ENCODE measurements at places on chromosomes 5 and 9. TPM values are rescaled to one million over a fixed set of nuclear protein-coding genes. Genes with fewer than 3 reads are reported as not detected.

DNA sequence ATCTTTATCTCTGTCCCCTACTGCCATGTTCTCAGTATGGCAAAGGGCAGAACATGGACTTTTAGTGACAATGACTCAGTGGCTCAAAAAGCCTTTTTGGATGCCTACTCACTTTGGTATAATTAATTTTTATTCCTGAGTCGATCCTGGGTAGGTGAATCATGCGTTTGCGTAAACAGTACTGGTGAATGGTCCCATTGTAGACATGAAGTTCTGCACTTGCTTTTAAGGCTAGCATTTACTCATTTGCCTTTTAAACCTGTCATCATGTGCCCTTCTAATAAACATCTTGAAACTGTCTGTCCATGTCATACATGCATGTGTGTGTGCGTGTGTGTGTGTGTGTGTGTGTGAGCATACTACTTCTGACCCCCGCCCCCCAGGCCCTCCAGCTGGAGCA lies 223.0 kb downstream of the AUH start:
- no peak for DNase-seq

- DNase-seq = no peak
Measured at GRCh38 chr5:39518516-39518915, 93.7 kb upstream of the DAB2 start.

DNA sequence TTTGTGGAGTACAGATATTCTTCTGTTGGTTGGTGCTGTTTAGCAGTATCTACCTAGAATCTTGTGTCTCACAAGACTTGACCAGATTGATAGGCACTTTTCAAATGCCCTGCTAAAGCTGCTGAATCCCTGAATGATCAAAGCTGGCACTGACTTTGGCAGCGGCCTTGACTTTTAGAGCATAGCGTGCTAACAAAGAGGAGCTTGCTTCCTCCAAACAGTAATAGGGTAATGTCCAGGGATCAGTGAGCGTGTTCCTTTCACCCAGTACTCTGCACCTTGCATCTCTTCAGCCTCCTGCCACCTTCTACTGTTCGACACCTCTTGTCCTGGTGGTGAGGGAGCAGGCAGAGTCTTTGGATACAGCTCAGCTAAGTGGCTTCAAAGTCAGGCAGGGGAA lies 100.8 kb downstream of the IQGAP2 start:
- DNase-seq = no peak

DNA sequence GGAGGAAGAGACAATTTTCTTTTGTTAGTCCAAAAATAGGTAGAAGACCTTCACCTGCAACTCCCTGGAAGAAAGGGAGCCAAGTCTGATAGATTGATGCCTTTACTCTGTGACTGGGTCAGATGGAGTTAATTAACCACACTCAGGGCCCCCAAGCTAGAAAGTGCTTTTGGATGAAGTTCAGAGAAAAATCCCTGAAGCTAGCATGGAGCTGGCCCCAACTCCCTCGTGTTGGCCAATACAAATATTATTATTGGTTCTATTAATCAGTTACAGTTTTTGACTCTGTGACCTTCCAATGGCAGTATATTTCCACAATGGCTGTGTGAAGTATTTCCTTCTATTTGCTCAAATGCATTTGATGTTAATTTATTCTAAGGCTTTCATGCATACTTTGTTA lies 1753.5 kb downstream of the EFNA5 start:
- no peak for DNase-seq

GRCh38 chr5:66864240-66864884 lies 268.2 kb downstream of the MAST4 start:
- no peak for DNase-seq

DNA sequence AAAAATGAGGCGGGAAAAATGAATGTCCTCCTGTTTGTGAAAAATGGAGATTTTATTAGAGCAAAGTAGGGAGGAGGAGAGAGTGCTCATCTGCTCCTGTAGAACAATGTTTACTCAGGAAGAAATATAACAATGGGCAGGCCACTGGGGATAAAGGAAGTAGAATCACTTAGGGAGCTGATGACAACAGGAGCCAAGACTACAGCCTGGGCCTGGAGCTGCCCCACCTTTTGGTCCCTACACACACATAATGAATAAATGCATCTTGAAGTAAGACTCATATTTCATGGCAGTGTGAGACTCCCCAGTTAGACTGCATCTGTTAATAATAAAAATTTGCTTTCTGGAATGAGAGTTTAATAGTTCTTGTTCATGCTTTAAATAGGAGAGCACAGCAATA lies 1939.8 kb downstream of the EFNA5 start:
- DNase-seq = no peak

SVEP1 gene
- 9.7 TPM for total RNA-seq

CDC20B gene
- not detected for total RNA-seq

DELE1 gene
- 69.4 TPM for total RNA-seq

- no peak for DNase-seq
Measured at GRCh38 chr5:98179791-98180755, 593.4 kb upstream of the RGMB start.

- no peak for DNase-seq
Measured at GRCh38 chr5:127011153-127011552, 19.2 kb downstream of the MARCHF3 start.

C7 gene
- 23.3 TPM for total RNA-seq

GRCh38 chr9:68530618-68531017 lies 10.1 kb downstream of the TMEM252 start:
- peak; percentile 85 for DNase-seq

GRCh38 chr5:139131062-139131461 lies 67.1 kb downstream of the SIL1 start:
- DNase-seq = no peak

DNA sequence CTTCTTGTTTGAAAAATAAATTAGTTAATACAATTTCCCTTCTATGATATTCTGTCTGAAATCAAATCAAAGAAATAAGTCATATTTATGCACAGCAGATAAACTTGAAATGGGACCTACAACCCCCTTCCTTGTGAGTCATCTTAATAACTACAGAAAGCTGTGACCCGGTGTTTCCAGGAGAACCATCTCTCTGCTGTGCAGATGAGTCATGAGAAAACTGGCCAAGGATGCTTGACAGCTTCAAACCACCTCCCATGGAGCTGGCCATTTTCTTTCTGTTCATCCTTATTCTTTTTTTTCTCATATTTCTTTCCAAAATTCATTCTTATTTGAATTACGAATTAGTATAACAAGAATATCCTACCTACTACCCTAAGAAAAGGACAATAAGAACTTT lies 43.4 kb upstream of the NR4A3 start:
- no peak for DNase-seq

DNA sequence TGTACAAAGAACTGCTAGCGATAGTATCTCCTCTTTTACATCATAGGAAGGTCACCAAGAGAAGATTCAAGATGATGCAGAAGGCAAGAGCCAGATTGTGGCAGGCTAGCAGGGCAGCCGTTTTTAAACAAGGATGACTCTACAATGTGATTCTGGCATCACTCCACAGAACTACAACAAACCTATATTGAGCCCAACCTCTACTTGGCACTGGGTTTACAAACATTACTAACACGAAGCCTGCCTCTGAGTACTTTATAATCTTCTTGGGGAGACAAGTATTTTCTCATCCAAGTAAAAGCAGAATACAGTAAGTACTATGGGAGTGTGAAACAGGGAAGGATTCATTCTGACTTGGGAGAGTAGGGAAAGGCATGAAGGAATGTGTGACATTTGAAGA lies 448.6 kb downstream of the ZNF608 start:
- no peak for DNase-seq

GKAP1 gene
- 3.7 TPM for total RNA-seq

GRCh38 chr9:3224931-3225330 lies 300.9 kb downstream of the RFX3 start:
- DNase-seq = no peak

PCDHA1 gene
- total RNA-seq = 0.13 TPM

UBAP2 gene
- 26.9 TPM for total RNA-seq

CATSPER3 gene
- total RNA-seq = 0.85 TPM
